ENCODE measurements at places on chromosomes 5 and 9.

DNA sequence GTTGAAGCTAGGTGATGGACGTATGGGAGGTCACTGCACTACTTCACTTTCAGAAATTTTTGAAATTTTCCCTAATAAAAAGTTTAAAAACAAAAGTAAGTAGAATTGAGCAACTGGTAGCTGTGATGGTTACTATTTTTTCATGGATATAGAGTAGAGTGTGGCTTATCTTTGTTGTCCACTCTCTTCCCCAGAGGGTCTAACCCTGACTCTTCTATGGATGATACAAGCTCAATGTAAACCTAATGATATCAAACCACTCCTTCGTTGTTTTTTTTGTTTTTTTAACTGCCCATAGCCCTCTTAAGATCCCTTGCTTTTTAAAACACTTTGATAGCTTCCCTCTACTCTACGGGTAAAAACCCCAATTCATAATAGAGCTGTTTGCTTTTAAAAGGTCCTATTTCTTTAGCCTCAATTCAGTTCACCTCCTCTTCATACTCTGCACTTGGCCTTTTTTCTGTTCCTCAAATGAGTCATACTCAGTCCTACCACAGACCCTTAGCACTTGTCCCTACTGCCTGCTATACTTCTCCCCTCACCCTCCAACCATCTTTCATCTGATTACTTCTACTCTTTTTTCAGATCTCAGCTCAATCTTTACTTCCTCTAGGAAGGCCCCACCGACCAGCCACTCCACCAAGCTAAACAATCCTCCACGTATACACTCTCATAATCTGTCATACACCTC lies 2.6 kb downstream of the HDAC3 start:
- peak; percentile 25 for DNase-seq

GRCh38 chr9:6827439-6828145 lies 69.8 kb downstream of the KDM4C start:
- no peak for DNase-seq

GRCh38 chr5:90632791-90633190 lies 74.2 kb downstream of the ADGRV1 start:
- DNase-seq = no peak

GRCh38 chr5:78887384-78888118 lies 97.6 kb downstream of the ARSB start:
- DNase-seq = no peak

GRCh38 chr5:136031711-136032110 lies 2.9 kb downstream of the TGFBI start:
- DNase-seq = no peak

- DNase-seq = no peak
Measured at GRCh38 chr5:143205386-143205785, 198.1 kb downstream of the NR3C1 start.

GRCh38 chr5:180583738-180584137 lies 7.6 kb downstream of the SCGB3A1 start:
- no peak for DNase-seq
